Mucosa of descending colon (tissue), 3 donors: ENCODE measurements at places on chromosomes 1 and 21. TPM values are rescaled to one million over a fixed set of nuclear protein-coding genes. Genes with fewer than 3 reads are reported as not detected.
A peak's percentile ranks its signal among the peaks of the same experiment; 100 is the strongest.

GRCh38 chr21:34732388-34732821 lies 63.6 kb downstream of the CLIC6 start:
- no peak for DNase-seq

DNA sequence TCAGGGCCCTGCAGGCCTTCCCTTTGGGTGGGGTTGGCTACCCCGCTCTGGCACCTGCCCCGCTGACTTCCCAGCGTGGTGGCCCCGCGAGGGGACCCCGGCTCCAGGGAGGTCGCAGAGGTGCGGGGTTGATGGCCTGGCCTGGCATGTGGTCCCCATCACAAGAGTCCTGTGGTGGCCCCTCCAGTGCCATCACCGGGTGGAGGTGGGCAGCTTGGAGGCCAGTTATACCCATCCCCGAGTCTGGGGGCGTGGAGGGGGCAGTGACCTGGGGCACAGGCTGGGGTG lies 26.8 kb downstream of the PRMT2 start:
- DNase-seq = no peak

- peak; percentile 77 for DNase-seq
These were observed 17.6 kb upstream of the CLIC4 start for GRCh38 chr1:24727501-24728216.

GRCh38 chr1:66288048-66288447 lies 245.9 kb upstream of the SGIP1 start:
- DNase-seq = no peak

- no peak for DNase-seq
These were observed 23.4 kb downstream of the MRAP start for GRCh38 chr21:32322103-32322502.

DNA sequence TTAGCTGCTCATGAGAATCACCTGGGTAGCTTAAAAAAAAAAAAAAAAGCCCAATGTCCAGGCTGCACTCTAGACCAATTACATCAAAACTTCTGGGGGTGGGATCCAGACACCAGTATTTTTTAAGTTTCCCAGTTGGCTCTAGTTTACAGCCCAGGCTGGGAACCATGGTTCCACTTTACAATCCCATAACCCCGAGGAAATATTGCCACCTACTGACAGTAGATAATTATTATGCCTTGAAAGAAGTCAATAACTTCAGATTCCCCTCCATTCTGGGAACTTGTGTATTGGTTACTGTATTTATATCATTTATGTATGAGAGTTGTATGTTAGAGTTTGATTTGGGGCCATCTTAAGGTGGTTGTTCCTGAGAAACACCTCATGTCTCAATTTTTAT lies 100.2 kb downstream of the SPATA46 start:
- peak; percentile 23 for DNase-seq

GRCh38 chr1:43901196-43901961 lies 32.2 kb upstream of the ARTN start:
- no peak for DNase-seq

GRCh38 chr1:42266253-42267135 lies 68.5 kb downstream of the FOXJ3 start:
- DNase-seq = no peak

DNA sequence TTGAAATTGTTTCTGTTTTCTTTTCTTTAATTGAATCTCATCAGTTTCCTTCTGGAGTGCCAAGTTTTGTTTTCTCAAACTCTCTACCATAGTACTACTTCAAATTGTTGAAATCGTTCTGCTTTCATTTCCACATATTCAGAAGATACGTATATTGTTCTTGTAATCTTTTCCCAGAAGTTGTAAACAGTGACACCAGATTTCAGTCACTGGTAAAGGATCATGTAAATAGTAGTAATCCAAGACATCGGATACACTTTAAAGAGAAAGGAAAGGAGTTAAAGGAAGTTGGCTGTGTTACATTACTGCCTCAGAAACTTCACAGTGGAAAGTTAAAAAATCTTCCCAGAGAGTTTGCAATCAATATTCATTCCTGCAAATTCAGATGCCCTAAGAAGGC lies 67.5 kb downstream of the RGL1 start:
- DNase-seq = no peak

GRCh38 chr1:197774466-197775281 lies 606 bp downstream of the DENND1B start:
- DNase-seq = peak; percentile 68

DNA sequence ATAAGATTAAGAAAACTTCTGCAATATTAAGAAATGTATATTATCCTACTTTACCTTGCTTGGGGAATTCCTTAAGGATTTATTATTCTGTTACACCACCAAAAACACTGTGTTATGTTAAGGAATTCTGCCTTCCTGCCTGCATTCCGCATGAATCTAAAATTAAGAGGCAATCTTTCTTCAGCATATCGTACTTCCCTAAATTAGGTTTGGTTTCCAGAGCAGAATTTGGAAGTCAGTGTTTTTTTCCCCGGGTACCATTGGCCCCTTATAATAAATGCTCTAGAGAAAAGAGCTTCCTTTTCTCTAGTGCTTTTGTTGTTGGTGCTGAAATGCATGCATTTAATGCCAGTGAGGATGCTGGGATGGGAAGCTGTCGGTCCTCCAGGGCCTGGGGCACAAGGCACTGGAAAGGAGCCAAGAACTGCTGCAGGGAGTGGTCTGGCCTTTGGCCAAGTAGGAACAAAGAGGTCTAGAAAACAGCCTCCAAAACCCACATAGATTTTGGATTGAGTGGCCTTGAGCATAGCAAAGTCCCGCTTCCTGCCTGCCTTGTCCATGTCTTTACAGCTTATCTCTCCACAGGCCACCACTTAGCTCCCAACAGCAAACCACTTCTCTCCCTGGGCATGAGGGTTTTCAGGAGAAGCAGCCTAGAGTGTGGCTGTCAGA lies 69.9 kb downstream of the RRAGC start:
- no peak for DNase-seq

GRCh38 chr1:41246568-41246967 lies 4.5 kb upstream of the SCMH1 start:
- DNase-seq = no peak

DNA sequence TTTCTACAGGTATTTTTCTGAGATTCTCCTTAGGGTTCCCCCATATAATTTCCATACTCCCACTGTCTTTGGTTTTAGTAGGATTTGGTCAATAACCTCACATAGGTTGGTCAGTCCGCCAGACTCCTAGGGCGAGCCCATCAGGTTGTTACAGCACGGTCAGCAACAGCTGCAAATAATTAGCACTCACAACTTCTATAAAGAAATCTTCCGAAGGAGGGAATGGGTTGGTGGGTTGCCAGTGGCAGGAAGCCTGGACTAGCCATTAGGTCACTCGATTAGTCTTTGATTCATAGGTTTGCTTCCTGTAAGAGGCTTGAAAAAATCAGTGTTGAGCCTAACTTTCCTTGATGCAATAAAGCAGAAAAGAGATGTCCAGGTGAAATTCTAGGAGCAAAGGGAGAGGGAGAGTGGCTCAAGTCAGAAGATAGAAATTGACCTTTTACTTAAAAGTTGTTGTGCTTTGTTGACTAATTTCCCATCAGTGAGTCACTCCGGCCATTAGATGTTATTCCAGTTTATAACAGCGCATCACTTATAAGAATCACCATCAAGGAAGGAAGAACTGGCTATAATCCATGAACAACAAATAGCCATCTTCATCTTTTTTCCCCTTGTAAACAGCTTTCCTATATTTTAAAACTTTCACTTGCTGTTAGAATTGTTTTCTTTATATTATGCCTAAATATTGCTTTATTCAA lies 88.3 kb downstream of the TPR start:
- DNase-seq = no peak

DNA sequence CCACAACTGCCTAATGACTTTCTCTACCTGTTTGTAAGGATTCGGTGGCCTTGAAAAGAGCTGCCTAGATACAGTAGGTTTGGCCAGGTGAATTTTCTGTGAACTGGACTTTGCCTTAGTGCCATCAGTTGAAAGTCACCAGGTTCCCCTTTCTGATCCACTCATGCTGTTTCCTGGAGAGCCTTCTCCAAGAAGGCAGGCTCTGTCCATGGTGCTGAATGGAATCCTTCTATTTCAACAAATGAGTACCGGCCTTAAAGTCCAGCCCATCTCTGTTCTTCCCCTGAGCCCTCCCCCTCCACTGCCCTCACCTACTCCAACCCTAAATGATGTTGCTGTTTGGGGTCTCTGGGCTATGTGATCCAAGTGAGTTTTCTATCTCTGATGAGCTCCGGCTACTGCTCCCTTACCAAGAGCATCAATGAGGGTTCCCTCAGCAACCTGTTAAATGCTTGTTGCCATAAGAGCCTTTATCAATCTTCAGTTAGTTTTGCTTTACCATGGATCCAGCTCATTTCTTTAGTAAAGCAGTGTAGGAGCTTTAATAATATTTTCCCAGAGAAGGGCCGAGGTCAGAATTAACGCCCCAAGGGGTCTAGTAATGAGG lies 500.4 kb downstream of the PTPRU start:
- peak; percentile 79 for DNase-seq

The ODF2L gene
- 41.9 TPM for total RNA-seq

The CFHR2 gene
- total RNA-seq = not detected

The GPR89A gene
- total RNA-seq = 14.4 TPM

The HRNR gene
- not detected for total RNA-seq

The SLC2A5 gene
- 7.8 TPM for total RNA-seq

The PTGFR gene
- 0.49 TPM for total RNA-seq

The DCST2 gene
- 2.3 TPM for total RNA-seq

The MAN1A2 gene
- total RNA-seq = 32.4 TPM

The FCRLB gene
- not detected for total RNA-seq

The AMPD1 gene
- total RNA-seq = 0.63 TPM
